ENCODE measurements at places on chromosomes 1 and 21. TPM values are rescaled to one million over a fixed set of nuclear protein-coding genes. Genes with fewer than 3 reads are reported as not detected.

Gene TFF2
- total RNA-seq = not detected

Gene ACTRT2
- total RNA-seq = not detected

Gene CHRM3
- total RNA-seq = not detected

Gene TENT5C
- 112 TPM for total RNA-seq

Gene ARHGEF10L
- 4.9 TPM for total RNA-seq

Gene MFSD2A
- 3.9 TPM for total RNA-seq

Gene SELP
- 0.87 TPM for total RNA-seq
